ENCODE measurements at places on chromosomes 1 and 21. TPM values are rescaled to one million over a fixed set of nuclear protein-coding genes. Genes with fewer than 3 reads are reported as not detected.

DNA sequence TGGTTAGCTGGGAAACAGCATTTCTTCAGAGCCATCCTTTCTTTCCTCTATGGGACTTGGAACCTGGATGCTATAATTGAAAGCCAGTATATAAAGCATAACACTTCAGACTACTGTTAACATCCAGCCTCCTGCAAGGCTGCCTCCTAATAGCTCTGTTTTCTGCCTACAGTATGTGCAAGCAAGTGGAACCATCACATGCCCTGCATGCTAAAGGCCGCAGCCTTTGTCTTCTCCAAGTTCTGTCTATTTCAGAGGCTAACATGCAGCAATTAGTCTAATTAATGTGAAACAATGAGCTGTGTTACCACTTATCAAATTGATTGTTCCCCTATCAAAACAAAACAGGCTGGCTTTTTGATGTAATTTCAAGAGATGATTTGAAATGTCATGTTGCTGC, 82.7 kb upstream of the ESRRG start:
- no peak for DNase-seq
- no peaks in the 10 kb centered on the region for H3K4me1 ChIP-seq
- no peak overlapping the region for H3K27ac ChIP-seq
- no peaks in the 10 kb centered on the region for H3K27me3 ChIP-seq
- H3K4me3 ChIP-seq, result no peak overlapping the region
- no peaks in the 10 kb centered on the region for H3K36me3 ChIP-seq

The TAL1 gene
- total RNA-seq, result not detected

The AMY1C gene
- total RNA-seq, result not detected

DNA sequence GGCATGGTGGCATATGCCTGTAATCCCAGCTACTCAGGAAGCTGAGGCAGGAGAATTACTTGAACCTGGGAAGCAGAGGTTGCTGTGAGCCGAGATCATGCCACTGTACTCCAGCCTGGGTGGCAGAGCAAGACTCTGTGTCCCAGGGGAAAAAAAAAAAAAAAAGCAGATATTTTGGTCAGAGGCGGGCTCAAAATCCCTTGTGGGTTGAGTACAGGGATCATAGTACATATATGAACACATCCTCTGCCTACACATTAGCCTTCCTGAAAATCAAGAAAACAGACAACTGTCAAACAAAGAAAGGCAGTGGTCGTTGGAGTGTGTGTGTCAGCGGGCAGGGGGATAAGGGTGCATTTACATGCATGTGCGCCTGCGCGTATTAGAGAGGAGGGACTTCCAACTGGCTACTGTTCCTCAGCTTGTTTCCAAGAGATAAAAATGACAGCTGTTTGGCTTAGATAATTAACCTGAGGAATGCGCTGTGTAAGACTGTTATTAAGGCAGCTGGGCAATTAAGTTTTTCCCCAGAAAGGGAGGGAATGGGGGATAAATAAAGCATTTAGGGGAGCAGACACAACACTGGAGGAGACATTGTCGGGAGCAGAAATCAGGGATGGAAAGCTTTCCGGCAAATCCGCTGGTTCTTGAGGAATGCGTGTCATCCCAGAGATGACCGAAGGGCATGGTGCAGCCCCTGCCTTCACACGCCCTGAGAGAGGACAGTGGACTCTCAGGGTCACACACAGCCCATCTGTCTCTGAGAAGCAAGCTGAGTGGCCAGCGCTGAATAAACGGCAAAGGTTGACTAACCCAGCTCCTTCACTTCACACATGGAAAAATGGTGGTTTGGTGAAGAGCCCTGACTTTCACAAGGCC, 6.4 kb downstream of the LAMB3 start:
- no peaks in the 10 kb centered on the region for H3K27me3 ChIP-seq
- peaks cover 52% of the 10 kb centered on the region for H3K4me1 ChIP-seq
- no peak overlapping the region for H3K27ac ChIP-seq

GRCh38 chr1:154730259-154730658, 122.3 kb upstream of the ADAR start:
- no peak overlapping the region for H3K4me3 ChIP-seq
- H3K27ac ChIP-seq, result no peak overlapping the region
- no peak for DNase-seq
- peaks cover 2% of the 10 kb centered on the region for H3K27me3 ChIP-seq

- no peaks in the 10 kb centered on the region for H3K27me3 ChIP-seq
- peaks cover 9% of the 10 kb centered on the region for H3K36me3 ChIP-seq
- peak; percentile 30 for DNase-seq
- H3K4me3 ChIP-seq, result peak overlapping the region; percentile 15
Observed at GRCh38 chr1:59477286-59477685, 180.4 kb downstream of the FGGY start.

The C1QTNF12 gene
- 4.1 TPM for total RNA-seq

The MPZ gene
- 3.0 TPM for total RNA-seq

DNA sequence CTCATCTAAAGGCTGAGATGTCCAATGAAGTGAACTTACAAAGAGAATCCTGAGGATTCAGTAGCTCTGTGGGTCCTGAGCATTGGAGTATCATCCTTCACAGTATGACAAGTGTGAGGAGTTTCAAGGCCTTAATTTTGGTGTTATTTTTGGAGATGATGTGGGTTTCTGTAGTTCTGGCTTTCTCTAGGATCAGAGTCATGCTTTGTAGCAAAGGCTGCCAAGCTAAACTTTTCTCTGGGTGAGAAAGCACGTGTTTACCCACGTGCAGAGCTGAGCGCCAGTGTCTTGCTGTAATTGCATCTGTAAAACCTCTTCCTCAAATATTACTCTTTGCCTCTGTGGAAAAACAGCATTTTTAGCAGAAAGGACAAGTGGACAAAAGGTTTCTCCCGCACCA, 387.8 kb upstream of the LYPLAL1 start:
- no peaks in the 10 kb centered on the region for H3K4me1 ChIP-seq
- no peak overlapping the region for H3K4me3 ChIP-seq
- H3K27me3 ChIP-seq, result no peaks in the 10 kb centered on the region
- DNase-seq, result no peak
- H3K27ac ChIP-seq, result no peak overlapping the region

The KRTAP12-4 gene
- total RNA-seq, result not detected

GRCh38 chr1:41442697-41443251, 41.7 kb downstream of the EDN2 start:
- no peaks in the 10 kb centered on the region for H3K36me3 ChIP-seq
- H3K27ac ChIP-seq, result no peak overlapping the region
- no peaks in the 10 kb centered on the region for H3K4me1 ChIP-seq
- no peak for DNase-seq
- no peak overlapping the region for H3K4me3 ChIP-seq

DNA sequence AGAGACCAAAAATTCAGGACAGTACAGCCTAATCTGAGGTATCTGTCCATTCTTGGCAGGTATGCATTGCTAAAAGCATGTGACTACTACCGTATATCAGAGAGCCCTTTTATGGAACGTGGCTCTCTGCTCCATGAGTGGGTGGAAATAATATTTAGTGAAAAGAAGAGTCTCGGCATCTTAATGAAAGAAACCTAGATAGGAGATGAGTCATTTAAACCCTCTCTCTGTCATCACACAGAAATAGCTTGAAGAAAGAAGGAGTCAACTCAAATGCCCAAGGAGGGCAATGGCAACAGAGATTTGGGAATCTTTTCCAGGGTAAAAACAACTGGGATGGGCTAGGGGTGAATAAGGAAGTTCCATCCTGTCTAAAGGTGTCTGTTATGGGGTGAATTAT, 528.2 kb downstream of the SMYD3 start:
- no peak for DNase-seq
- H3K27ac ChIP-seq, result no peak overlapping the region
- no peaks in the 10 kb centered on the region for H3K36me3 ChIP-seq

The OR4F29 gene
- not detected for total RNA-seq
